ENCODE measurements at places on chromosomes 2 and 18.

DNA sequence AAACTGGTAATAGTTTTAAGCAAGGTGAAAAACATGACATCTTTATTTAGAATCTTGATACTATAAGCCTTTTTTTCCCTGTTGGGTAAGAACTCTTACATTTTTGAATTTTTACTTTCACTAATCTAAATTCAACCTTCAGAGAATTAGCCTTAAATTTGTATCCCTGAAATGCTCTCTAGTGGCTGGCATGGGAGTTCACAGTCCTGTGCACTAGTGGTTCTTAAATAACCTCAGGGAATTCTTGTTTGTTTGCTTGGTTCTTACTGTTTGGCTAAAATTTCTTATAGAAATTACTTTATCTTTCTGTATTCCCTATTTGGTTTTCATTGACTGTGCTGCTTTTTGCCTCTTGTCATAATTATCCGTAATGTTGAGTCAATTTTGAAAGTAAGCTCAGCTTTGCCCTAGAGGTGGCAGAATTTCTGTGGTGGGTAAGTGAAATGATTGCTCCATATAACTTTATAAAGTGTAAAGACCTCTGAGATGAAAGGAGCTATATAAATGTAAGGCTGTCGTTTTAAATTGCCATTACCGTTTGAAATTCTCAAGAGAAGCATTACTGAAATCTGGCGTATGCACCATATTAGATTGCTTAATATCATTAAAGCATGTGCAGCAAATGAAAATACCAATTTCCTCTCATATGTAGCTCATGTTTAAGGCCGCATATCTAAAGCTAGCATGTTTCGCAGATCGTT, 391.3 kb upstream of the FIGN start:
- DNase-seq = no peak

DNA sequence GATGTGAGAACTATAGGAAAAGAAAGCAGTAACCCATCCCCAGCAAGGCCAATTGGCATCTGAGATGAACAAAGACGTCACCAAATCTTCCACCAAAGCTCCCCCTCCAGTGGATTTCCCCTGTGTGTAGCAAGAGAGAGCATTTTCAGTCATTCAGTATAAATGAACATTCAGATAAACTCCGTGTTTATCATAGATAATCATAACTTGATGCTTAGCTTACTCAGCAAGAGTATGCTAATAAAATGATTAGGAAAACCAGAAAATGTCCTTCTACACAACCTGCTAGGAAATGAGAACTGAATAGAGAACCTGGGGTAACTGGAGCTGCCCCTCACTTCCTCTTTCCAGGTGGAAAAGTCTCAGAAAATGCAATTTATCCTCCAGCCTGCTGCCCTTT, 198.0 kb upstream of the CCDC150 start:
- DNase-seq = no peak

GRCh38 chr2:74831693-74832530, 2.0 kb upstream of the HK2 start:
- DNase-seq = no peak

DNA sequence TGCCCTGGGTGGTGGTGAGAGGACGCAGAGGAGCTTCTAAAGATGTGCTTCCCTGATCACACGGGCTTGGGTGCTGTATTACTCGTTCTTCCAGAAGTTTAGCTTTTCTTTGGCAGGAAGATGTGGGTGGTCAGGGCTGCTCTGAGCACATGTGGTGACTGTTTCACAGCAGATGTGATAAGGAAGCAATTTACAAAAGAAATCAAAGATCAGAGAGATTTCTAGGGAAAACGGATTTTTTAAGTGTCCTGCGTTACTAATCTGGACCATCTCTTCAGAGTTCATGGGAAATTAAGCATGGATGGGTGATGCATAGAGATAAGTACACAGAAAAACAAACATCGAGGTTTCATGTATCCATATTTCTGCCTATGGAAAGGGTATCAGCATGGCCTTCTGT, 99.4 kb downstream of the WDSUB1 start:
- DNase-seq = no peak

- DNase-seq = peak; percentile 62
Observed at GRCh38 chr2:73984203-73984921, at the start of gene TET3. Gene TET3, plus strand, starts transcription at chr2:73984910. Its CDS starts 1,494 bp downstream, at chr2:73986404.

- no peak for DNase-seq
Observed at GRCh38 chr2:88711289-88711688, 19.8 kb downstream of the RPIA start.

- no peak for DNase-seq
Observed at GRCh38 chr2:150376553-150377335, 110.7 kb downstream of the RND3 start.

GRCh38 chr2:112121682-112122254, 16.4 kb upstream of the FBLN7 start:
- no peak for DNase-seq

DNA sequence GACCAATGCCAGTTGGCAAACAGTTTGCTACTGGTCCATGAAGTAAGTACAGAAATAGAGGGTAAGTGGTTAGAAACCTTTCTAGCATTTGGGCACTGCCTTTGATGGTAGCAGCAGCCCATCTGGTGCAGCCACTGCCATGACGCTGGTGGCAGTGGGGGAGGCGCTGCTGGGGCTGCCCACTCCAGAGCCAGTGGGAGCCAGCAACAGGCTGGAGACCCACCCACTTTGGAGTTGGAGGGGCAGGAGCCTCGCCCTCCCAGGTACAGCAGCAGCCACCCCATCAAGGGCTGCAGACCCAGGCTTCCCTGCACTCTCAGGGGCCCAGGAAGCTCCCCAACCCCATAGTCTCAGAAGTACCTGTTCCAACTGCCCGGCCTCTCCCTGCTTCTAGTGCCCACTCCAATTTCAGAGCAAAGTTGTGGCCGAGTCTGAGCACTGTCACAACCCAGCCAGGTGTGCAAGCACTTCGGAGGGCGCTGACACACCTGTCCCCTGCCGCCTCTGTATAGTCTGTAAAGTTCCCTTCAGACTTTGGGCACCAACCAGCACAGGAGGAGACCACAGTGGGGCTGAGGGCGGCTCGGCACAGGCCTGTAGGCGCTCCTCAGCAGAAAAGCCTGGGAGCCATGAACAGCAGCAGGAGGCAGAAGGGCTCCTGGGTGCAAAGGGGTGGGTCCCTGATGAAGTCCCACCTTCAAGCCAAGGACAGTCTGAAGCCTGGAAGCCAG, 125.6 kb upstream of the CCDC150 start:
- no peak for DNase-seq

DNA sequence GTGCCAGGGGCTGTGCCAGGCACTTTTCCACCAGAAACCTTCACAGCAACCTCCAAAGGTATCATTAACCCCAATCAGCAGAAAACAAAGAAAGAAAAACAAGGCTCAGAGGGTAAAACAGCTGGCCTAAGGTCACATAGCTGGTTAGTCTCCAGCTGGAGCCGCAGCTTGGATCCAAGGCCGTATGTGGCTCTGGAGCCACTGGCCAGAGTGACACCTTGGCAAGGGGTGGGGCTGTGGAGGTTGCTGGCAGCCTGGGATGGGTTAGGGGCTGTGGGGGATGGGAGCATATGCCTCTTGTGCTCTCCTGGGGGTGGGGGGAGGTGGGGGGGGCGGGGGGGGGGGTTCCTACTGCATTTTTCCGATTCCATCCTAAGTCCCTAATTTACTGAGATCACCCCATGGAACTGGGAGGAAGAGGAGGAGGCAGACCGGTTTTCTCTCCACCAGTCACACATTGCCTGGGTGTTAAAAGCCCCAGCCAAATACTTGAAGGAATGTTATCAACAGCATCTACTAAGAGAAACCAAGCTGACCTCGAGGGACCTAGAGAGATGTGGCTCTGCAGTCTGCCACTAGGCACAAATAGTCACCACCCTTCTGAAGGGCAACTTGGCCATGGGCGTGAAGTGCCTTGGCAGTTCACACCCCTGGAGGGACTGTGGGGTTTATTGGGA, 8.0 kb downstream of the HAAO start:
- no peak for DNase-seq

GRCh38 chr2:171745806-171746205, 58.5 kb downstream of the DYNC1I2 start:
- DNase-seq = no peak

DNA sequence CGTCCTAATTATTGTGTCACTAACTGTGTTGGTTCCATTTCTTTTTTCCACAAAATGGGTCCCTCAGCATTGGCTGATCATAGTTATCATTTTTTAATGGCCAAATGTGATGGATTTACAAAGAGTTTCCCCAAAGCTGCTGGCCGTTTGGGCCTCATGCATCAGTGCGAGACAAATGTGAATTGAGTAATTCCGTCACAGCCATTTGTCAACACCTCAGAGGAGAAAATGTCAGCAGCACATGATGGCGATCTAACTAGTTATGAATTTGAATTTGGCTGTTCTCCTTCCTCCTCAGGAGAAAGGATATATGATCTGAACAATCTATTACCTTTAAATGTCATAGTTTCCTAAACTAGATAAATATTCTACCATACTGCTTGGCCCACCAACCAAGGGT, 54.9 kb upstream of the SP3 start:
- DNase-seq = no peak

DNA sequence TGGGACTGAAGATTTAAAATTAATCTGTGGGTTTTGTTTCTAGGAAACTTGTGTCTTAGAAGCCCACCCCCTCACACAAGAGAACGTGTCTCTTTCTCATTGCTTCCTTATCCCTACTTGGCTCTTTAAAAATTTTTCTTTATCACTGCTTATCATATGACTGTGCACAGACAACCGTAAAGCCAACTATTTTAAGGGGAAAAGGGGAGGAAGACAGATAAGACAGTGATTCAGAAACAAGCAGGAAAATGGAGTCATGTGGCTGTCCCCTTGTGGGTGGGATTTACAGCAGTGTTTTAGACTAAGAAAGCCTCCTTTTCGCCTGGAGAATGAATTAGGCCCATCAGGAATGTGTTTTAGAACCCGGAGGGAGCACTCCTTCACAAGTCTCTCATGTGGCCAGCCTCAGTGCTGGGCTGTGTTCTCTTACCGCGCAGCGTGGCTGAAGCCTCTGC, 17.6 kb downstream of the PRKCE start:
- no peak for DNase-seq

DNA sequence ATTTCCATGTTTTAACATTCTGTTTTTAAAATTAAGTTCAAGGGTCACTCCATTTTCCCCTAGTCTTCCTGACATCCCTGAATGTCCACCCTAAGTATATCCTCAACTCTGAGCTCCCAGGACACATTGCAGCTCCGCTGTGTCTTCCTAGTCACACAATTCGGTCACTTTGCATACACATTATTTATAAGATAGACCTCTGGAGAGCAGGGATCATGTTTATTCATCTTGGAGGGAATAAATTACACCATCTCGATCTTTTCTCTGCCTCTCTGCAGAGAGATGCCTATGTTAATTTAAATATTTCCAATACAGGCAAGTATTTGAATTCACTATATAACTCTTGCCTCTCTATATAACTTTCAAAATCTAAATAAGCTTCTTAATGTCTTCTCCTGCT, 166.2 kb downstream of the SLC39A10 start:
- no peak for DNase-seq

DNA sequence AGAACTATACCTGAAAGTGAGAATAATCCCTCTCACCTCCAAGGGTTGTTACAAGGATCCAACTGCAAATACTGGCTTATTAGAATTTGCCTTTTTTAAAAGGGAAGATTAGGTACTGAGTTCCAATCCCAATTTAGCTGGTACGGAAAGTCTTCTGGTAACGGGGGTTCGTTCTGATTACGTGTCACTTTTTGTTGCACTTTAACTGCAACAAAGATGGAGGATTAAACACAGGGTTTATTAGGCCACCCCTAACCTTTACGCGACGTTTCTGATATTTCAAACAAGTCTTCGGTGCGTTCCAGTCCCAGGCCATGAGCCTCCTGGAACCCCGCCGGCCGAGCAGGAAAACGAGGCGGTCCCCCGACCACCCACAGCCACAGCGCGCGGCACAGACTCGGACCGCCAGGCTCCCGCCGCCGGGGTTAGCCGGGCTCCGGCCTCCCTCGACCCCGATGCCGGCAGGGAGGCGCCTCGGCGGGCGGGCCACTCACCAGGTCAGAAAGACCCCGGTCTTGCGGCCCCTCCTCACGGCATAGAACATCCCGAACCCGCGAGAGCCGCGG, 411 bp downstream of the RNASEH1 start:
- no peak for DNase-seq

DNA sequence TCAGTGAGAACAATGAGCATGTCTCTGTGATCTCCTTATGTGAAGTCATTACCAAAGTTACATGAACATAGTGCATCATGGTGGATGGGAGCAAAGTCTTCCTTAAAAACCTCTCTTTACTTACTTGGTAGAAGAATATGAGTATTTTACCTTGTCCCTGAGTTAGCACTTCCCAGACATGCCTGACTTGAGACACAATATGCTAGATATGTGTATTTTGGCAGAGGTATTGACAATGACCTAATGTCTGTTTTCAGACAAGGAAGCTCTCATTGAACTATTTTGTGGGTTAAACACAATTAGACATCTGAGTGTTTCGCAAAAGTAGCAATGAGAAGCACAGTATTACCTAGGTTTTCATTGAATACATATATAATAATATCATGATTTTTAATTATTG, 99.1 kb upstream of the MC4R start:
- DNase-seq = no peak

GRCh38 chr2:128685841-128686496, 367.3 kb upstream of the HS6ST1 start:
- DNase-seq = no peak

- no peak for DNase-seq
Observed at GRCh38 chr2:54964816-54965215, 85.4 kb downstream of the RTN4 start.

- no peak for DNase-seq
Observed at GRCh38 chr2:229627728-229628127, 86.6 kb downstream of the DNER start.

GRCh38 chr2:129050101-129050500, 731.4 kb upstream of the HS6ST1 start:
- DNase-seq = no peak

DNA sequence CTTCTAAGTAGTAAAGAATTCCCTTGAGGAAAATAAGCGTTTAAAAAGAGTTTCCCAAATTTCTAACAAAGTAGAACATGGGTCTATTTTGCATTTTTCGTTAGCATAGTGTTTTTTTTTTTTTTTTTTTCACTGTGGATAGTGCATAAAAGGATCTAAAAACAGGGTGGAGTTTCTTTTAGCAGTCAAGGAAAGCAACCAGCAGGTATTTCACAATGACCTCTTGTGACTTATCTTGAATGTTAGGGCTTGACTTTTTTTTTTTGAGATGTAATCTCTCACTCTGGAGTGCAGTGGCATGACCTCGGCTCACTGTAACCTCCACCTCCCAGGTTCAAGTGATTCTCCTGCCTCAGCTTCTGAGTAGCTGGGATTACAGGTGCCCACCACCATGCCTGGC, 14.9 kb upstream of the DGKD start:
- no peak for DNase-seq

DNA sequence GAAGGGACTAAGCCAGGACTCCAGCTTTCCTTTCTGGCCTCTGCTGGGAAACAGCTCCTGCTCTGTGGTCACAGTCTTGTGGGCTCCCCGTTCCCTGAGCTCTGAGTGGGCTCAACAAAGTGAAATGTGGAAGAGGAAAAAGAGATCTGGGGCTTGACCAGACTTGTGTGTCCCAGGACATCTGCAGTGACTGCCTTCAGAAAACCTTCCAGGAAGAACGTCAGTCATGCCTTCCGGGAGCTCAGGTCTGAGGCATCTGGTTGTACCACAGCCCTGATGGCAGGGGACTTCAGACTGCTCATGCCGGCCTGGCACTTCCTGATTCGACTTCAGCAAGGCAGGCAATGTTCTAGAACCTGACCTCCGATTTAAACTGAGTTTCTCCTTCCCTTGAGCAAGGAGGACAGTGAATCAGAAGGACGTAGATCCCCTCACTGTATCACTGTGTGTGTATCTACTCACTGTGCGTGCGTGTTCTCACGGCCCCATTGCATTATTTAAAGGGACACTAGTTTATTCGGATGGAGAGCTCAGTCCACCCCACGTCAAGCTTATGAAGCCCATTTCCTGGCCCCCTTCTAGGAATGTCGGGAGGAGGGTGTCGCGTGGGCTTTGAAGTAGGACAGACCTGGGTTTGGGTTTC, 548 bp upstream of the FBLN7 start:
- DNase-seq = no peak

Measured in activated T-helper 9 cell treated with anti-CD3 and anti-CD28 coated beads, Interleukin-2, amount 50 U/mL, for 16 hours (primary cell).